ENCODE measurements at places on chromosomes 3 and 15.

DNA sequence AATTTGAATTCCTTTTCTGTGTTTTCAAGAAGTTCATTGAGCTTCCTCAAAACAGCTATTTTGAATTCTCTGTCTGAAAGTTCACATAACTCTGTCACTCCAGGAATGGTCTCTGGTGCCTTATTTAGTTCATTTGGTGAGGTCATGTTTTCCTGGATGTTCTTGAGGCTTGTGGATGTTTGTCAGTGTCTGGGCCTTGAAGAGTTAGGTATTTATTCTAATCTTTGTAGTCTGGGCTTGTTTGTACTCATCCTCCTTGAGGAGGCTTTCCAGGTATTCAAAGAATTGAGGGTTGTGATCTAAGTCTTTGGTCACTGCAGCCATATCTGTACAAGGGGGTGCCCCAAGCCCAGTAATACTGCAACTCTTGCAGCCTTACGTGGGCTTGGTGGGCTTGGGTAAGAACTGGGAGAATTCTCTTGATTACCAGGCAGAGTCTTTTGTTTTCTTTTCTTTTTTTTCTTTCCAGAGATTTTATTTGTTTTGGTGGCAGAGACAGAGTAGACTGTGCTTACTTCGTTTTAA is 19.3 kb upstream of the CCNDBP1 start:
- no peak for DNase-seq

DNA sequence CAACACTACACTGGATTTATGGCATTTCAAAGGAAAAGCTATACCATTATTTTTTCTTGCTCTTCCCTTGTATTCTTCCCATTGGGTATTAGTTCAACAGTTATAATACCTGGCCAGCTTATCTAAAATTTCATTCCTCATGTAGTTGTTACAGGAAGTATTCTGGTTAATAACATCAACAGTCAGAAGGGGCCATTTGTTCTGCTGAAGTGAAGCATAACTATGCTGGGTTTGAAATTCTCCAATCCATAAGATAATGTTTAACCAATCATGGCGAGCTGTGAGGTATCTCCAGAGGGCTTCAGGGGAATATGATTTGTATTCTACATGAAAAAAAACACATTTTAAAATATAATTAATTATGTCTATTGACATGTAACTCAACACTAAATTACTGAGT is 43.4 kb downstream of the SPG11 start:
- no peak for DNase-seq

GRCh38 chr3:50534681-50535330 is 31.4 kb upstream of the CACNA2D2 start:
- no peak for DNase-seq

GRCh38 chr3:181288145-181288544 is 298.6 kb upstream of the DNAJC19 start:
- DNase-seq, result no peak

GRCh38 chr3:65871305-65872141 is 167.2 kb downstream of the MAGI1 start:
- no peak for DNase-seq

DNA sequence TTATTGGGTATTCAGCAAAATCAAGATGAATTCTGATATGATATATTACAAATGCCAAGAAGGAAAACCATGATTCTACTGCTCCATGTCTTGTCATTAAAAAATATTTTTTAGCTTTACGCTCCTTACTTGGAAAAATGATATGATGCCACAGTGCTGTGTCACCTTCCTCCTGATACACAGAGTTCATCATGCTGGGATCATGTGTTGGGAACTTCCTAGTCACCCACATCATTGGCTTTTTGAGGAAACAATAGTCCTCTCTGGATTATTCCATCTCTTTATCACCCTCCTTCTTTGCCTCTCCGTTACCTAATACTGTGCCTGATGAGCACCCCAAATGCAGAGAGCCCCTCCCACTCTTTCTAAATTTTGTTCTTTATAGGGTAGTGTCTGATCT is 94.3 kb upstream of the PFN2 start:
- DNase-seq, result no peak

GRCh38 chr15:95131131-95131556 is 899.8 kb downstream of the MCTP2 start:
- no peak for DNase-seq

GRCh38 chr3:56192001-56192400 is 276.3 kb downstream of the ERC2 start:
- no peak for DNase-seq

GRCh38 chr3:195173657-195174056 is 97.3 kb downstream of the XXYLT1 start:
- no peak for DNase-seq

- no peak for DNase-seq
Measured at GRCh38 chr3:54641226-54642014, 286.4 kb downstream of the LRTM1 start.

DNA sequence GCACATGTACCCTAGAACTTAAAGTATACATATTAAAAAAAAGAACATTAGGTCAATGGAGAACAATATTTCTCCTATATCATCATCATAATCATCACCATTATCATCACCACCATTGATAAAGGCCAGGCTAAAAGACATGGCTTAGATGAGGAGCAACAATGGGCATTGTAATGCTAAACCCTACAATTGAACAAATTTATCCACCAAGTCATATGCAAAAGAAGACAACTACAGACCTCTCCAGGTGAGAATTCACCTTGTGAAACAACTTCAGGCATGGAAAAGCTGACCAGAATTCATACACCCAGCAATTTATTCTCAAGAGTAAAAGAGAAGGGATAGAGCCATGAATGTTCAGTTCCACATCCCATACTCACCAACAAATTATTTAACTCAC is 46.3 kb upstream of the BBX start:
- no peak for DNase-seq

DNA sequence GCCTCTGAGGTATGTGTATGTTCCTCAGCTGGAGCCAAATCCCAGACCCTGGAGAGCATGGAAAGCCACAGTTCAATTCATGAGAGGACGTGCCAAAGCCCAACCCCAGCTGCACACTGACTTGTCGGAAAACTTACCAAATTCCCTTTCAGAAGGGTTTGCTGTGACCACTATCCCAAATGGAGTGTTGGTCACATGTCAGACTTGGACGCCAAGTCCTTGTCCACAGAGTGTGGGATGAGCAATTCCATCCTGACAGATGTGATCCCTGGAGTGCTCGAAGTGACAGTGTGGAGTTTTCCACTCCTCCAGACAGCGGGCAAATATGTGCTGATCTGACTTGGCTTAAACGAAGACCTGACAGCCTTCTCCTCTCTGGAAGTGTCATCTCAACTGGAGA is 71.2 kb downstream of the RORA start:
- no peak for DNase-seq

GRCh38 chr15:80893777-80894176 is 95.8 kb downstream of the MESD start:
- DNase-seq, result no peak

GRCh38 chr15:47804733-47805132 is 87.4 kb downstream of the SEMA6D start:
- no peak for DNase-seq
